Smooth muscle cell of the pulmonary artery (primary cell): ENCODE measurements at places on chromosomes 4 and X. TPM values are rescaled to one million over a fixed set of nuclear protein-coding genes. Genes with fewer than 3 reads are reported as not detected.

MFAP3L gene
- total RNA-seq, result 7.2 and 14.3 TPM in 2 replicates

GIMD1 gene
- not detected in 2 replicates for total RNA-seq

SLC26A1 gene
- total RNA-seq, result 0.13 and 0.30 TPM in 2 replicates

PRDM5 gene
- 8.2 and 10.1 TPM in 2 replicates for total RNA-seq

MAOB gene
- 1.7 and 4.2 TPM in 2 replicates for total RNA-seq
